ENCODE measurements at places on chromosomes 16 and 17.
A peak's percentile ranks its signal among the peaks of the same experiment; 100 is the strongest.

GRCh38 chr17:59154292-59154720 is 680 bp downstream of the SKA2 start:
- peak; percentile 49 for DNase-seq

DNA sequence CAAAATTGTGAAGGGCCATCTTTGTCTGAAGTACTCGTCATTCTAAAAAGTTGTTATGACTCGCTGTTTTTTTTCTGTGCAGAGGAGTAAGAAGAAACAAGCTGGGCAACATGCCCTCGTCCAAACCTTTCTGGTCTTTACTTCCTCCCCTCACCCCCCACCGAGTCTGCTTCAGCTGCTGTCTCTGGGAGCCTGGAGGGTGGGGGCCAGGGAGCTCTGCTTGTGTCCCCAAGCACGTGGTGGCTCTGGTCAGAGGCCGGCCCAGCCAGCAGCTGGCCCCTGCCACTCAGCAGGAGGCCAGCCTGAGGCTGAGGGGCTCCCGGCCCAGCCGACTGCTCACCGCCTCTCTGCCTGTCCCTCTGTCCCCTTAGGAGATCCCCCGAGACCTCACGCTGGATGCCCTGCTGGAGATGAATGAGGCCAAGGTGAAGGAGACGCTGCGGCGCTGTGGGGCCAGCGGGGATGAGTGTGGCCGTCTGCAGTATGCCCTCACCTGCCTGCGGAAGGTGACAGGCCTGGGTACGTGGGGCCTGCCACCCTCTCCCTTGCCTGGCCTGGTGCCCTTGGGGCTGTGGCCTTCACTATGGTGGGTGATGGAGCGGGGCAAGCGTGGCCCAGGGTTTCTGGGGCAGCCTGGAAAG is 53.7 kb upstream of the LGALS9 start:
- DNase-seq, result peak; percentile 64

DNA sequence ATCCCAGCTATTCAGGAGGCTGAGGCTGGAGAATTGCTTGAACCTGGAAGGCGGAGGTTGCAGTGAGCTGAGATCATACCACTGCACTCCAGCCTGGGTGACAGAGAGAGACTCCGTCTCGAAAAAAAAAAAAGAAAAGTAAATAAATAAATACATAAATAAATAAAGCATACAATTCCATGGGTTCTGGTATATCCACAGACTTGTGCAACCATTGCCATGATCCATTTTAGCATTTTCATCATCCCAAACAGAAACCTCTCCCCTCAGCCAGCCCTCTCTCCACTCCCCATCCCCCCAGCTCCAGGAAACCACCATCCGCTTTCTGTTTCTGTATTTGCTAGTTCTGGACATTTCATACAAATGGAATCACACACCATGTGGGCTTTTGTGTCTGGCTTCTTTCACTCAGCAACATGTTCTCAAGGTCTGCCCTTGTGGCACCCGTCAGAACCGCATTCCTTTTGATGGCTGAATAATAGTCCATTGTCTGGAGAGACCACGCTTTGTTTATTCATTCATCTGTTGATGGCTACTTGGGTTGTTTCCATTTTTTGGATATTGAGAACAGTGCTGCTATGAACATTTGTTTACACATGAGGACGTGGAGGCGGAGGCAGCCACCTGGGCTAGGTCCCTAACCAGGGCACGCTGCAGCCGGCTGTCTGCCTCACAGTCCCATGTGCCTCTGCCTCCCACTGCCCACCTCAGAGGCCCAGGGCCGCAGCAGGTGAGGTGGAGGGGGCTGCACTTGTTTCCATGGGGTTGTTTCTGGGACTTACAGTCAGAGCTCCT is 76.2 kb downstream of the NT5M start:
- peak; percentile 86 for DNase-seq

DNA sequence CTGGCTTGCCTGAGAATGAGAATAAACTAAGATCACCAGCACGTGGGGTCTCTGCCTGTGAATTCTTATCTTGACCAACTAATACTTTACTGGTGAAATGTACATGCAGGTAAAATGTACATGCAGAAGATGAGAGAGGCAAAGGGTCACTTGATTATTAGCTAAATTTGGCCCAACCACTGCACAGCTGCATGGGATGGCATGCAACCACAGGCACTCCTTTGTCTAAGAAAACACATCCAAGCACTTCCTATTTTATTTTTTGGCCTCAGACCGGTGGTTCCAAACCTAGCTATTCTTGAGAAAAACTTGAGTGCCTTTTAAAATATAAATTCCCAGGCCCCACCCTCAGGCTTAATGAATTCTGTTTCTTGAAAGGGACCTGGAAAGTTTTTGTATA is 77.9 kb downstream of the SYCE1L start:
- DNase-seq, result no peak

GRCh38 chr17:82678265-82678891 is 20.1 kb downstream of the RAB40B start:
- DNase-seq, result no peak

GRCh38 chr16:88685156-88686061 is 898 bp downstream of the SNAI3 start:
- peak; percentile 65 for DNase-seq

DNA sequence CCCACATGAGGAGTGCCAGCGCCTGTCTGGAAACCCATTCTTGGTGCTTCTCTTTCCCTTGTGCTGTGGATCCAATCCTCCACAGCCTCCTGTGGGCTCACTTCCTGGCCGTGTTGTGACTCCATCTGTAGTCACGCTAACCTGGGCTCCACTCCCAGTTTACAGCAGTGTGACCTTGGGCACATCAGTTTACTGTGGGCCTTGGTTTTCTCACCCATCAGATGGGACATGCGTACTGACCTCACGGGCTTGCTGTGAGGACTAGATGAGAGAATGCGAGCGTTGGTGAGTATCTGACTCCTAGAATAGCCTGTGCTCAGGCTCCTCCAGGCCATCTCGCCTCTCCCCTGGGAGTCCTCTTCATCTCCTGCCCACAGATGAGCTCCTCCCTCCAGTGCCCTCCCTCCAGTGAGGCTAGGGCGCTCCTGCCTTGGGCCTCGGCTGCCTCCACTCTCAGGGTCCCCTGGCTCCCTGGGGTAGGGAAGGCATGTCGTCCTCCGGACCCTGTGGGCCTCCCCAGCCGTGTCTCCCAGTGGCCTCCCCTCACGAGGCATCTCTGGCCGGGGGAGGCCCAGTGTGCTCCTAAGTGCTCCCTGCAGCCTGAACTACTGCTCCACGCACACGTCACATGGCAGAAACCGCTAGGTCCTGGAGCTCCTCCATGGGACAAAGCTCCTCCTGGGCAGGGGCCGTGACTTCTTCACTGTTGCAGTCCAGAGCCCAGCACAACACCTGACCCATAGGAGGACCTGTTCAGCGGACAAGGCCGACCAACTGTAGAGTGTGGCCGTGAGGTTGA is 5.2 kb upstream of the FOXJ1 start:
- DNase-seq, result no peak

DNA sequence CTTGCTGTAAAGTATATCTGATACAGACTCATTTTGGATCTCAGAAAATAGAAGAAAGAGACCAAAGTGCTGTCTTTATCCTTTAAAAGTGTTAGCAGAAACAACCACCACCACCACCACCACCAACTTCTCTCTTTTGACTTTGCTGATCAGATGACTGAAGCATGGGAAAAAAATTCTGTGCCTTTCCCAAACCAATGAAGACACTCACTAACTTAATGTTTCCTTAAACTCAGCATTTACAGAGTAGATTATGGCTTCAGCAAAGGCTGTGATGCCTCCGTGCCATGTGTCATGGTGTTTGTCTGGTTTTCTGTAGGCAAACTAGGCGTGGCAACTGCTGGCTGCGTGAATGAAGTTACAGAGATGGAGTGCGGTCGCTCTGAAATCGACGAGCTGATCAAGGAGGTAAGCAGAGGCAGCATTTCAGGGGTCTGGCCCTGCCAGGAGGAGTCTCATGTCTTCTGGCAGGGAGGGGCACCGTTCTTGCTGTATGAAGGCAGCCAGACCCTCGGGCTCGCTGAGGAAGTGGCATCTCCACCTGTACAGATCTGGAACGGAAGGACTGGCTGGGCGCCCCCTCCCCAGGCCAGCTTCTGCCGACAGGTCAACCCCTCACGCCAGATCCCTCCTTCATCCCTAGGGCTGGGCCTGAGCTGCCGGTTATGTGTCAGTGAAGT is 12.4 kb downstream of the IRF8 start:
- no peak for DNase-seq

GRCh38 chr16:85137323-85138072 is 25.2 kb upstream of the CIBAR2 start:
- DNase-seq, result peak; percentile 94

DNA sequence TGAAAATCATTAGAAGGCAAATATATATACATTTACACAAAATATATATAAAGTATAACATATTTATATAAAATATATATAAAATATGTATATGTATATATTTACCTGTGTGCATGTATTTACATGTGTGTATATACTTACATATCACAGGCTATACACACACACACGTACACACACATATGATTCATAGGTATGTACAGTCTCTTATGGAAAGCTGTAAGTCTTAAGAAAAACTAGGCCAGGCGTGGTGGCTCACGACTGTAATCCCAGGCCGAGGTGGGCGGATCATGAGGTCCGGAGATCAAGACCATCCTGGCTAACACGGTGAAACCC is 14.7 kb downstream of the TOM1L2 start:
- no peak for DNase-seq

GRCh38 chr17:78126895-78127238 is 1.7 kb downstream of the TMC6 start:
- DNase-seq, result no peak

DNA sequence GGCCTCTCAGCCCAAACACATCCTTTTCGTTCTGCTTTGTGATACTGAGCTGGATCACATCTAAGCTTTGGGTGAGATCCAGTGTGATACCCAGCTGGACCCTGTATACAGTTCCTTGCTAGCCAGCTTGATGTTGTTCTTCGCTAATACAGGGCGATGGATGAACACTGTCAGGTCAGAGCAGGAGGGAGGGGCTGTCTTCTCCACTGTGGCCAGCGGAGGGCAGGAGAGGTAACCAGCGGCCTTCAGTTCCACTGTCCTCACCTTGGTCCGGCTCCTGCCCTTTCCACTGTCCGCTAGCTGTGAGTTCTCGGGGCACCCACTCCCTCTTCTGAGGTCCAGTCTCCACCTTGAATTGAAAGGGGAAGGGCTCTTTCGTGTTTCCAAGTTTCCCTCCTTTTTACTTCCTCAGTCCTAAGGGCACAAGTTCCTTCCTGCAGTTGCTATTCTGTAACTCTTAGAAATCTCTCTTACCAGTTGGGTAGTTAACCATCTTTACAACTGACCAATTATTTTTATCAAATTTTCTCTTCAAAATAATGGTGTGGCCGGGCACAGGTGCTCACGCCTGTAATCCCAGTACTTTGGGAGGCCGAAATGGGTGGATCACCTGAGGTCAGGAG is 3.0 kb upstream of the ZNF213 start:
- peak; percentile 51 for DNase-seq

- DNase-seq, result no peak
These were observed 34.2 kb upstream of the CCL2 start for GRCh38 chr17:34220752-34221395.

DNA sequence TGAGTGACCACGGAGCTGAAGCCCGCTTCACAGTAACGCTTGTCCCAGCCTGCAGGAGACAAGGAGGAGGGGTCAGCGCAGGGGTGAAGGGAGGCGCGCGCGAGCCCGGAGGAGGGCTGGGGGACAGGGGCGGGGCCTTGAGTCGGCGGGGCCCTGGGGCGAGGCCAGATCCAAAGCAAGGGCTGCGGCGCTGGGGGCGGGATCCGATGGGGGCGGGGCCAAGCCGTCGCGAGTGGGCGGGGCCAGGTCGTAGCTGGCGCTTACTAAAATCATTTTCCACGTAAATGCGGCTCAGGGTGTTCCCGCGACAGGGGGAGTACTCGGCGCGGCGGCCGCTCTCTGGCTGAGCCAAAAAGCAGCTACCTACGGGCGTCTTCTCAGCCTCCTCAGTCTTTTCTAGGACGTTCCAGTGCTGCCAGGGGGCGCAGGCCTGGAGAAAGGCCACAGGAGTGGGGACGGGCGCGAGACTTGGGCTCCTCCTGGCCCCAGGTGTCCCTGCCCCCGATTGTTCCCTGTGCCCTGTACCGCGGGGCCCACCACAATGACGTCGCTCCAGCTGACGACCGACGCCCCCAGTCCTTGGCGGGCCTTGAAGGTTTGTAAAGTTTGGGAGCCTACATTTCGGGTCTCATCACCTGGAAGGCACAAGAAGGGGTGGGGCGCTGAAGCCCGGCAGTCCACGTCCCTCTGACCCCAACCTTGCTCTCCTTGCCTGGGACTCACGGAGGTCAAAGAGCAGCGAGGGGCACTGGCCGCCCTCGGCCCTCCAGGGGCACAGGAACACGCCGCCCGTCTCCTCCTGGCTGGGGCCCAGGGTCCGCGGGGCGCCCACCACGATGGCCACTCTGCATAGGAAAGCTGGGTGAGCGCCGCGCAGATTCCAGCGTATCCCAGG is 3.9 kb downstream of the ITGA2B start:
- DNase-seq, result peak; percentile 41

GRCh38 chr17:78484271-78485246 is 92.6 kb downstream of the DNAH17 start:
- DNase-seq, result no peak

- no peak for DNase-seq
These were observed 6.5 kb downstream of the RNF157 start for GRCh38 chr17:76233588-76234353.

Data from amniotic epithelial cell (primary cell).